MCF 10A (cell line): ENCODE measurements at places on chromosomes 13 and 19.

- DNase-seq, result no peak
Measured at GRCh38 chr19:7912144-7912696, 2.4 kb upstream of the TGFBR3L start.

DNA sequence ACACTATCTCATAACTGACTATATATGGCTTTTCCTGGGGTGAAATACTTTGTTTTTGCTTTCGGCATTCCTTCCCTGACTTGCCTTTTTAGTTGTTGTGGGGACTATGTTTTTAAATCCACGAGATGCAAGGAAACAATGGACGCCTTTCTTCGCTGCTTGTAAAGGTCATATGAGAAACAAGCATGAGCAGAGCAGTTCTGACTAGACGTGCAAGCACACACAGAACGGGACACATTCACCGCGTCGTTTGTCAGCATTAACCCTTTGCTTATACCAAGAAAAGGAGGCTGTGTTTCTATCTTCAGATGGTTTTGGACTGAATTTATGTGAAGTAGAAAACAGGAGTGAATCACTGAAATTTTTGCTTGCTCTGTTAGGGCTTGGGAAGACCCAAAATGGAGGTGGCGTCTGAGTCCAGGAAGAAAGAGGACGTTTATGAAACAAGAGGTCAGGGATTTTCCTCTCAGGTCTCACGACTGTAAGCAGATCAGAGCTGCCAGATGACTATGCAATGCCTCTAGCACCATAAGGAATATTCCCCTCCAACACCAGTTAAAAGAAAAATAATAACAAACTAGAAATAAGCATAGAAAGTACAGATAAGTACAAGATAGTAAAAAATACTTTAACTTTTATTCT, 358.9 kb downstream of the DLEU7 start:
- DNase-seq, result no peak

GRCh38 chr19:48673436-48674100, 751 bp upstream of the NTN5 start:
- no peak for DNase-seq

DNA sequence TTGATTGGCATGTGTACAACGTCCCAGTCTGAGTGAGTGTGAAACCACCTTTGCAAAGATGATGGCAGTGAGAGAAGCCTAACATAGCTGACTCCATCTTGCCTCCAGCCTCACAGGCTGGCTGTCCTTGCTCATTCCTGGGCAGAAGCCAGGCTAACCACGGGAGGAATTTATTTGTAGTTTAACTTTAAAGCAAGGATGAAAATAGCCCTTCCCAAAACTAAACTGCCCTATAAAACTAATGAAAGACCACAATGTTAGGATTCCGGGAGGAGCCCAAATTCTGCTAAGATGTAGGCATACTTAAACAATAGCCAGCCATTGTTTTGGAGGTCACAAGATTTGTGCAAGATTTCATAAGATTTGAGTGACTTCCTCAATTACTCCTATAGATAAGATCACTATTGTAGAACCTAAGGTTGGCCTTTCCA, 96.6 kb upstream of the LSM14A start:
- DNase-seq, result no peak

GRCh38 chr19:23949611-23950010, 34.9 kb downstream of the ZNF726 start:
- no peak for DNase-seq

- DNase-seq, result no peak
Measured at GRCh38 chr13:33079960-33080359, 63.7 kb downstream of the KL start.

- peak; percentile 49 for DNase-seq
Measured at GRCh38 chr13:96898212-96898611, 96.1 kb downstream of the OXGR1 start.

DNA sequence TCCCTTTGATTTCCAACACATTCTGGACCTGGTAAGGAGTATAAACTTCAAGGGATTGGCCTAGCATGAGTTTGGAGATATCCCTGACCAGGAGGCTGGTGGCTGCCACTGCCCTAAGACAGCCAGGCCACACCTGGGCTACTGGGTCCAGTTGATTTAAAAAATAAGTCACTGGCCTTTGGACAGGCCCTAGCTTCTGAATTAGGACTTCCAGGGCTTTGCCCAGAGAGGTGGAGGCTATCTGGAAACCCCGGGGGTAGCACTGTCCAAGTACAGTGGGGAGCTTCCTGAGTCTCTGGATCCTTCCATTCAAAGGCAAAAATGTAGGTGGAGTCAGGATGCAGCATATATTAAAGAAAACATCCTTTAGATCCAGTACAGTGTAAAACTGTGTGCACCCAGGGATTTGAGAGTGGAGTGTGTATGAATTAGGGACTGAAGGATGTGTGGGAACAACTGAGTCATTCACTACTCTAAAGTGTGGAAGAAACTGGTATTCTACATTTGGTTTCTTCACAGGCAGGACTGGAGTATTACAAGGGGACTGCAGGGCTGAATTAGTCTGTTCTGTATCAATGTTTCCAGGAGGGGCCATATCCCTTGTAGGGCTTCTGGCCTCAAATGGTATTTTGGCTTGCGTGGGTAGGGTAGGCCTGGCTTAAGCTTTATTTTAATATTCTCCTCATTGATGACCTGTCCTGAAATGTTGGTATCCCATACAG, 14.8 kb upstream of the FCGBP start:
- no peak for DNase-seq

DNA sequence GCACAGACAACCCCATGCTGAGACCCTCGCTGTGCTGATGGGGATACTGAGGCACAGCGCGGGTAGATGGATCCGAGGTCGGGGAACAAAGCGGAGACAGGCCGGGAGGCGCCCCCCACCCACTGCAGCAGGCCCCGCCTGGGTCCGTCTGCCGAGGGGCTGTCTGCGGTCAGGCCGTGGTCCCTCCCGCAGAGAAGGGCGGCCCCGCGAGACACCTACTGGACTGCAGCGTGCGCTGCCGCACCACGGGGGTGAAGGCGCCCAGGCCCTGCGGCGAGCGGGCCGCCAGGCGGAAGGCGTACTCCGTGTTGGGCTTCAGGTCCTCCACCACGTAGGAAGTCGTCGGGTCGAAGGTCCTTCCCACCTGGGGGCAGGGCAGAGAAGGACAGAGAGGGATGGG, 101.9 kb downstream of the PTPRS start:
- DNase-seq, result no peak

DNA sequence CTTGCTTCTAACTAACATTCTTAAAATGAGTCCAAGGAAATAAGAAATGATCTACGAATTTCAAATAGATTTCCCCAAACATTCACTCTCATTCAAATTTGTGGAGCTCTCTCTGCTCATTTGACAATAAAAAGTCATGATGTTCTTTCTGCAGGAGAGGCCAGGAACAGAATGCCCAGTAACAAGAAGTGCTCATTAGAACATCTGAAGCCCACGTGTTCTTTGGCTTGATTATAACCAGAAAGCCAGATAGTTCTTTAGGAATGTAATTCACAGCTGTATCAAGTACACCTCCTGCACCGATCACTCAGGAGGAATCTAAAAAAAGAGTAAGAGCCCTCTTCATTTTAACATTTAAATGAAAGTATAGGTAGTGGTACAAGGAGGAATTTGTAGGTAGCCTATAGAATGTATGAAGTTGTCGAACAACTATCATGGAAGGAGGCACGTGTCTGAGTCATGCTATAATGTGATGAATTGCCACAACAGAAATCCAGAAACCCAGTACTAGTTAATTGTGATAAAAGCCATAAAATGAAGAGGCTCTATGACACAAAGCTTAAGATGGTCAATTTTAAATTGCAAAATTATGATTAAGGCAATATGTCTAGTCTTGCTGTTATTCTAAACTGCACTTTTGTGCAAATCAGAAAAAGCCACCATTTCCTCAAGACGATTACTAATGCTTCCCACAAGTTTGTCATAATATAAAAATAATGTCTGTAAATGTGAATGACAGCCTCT, 12.8 kb downstream of the MEDAG start:
- no peak for DNase-seq

GRCh38 chr13:99153219-99153618, 47.4 kb upstream of the UBAC2 start:
- peak; percentile 38 for DNase-seq

- no peak for DNase-seq
Measured at GRCh38 chr13:55615081-55615480, 1525.6 kb upstream of the PRR20A start.

- no peak for DNase-seq
Measured at GRCh38 chr13:28046981-28047380, 53.4 kb downstream of the FLT3 start.

DNA sequence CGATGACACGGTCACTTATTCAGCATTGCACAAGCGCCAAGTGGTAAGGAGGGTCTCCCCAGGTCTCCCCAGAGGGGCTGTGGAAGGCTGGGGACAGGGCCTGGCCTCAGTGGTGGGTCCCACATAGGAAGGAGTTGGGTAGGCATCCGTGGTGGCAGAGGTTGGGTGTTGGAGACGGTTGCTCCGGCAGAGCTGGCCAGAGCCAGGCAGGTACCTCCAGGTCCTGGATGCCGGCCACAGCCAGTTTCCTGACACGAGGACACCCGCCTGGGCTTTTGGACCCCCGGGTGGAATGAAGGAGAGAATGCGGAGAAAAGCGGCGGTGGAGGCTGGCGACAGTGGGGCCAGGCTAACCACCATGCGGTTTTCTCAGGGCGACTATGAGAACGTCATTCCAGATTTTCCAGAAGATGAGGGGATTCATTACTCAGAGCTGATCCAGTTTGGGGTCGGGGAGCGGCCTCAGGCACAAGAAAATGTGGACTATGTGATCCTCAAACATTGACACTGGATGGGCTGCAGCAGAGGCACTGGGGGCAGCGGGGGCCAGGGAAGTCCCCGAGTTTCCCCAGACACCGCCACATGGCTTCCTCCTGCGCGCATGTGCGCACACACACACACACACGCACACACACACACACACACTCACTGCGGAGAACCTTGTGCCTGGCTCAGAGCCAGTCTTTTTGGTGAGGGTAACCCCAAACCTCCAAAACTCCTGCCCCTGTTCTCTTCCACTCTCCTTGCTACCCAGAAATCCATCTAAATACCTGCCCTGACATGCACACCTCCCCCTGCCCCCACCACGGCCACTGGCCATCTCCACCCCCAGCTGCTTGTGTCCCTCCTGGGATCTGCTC, 1.3 kb upstream of the FFAR1 start:
- no peak for DNase-seq

DNA sequence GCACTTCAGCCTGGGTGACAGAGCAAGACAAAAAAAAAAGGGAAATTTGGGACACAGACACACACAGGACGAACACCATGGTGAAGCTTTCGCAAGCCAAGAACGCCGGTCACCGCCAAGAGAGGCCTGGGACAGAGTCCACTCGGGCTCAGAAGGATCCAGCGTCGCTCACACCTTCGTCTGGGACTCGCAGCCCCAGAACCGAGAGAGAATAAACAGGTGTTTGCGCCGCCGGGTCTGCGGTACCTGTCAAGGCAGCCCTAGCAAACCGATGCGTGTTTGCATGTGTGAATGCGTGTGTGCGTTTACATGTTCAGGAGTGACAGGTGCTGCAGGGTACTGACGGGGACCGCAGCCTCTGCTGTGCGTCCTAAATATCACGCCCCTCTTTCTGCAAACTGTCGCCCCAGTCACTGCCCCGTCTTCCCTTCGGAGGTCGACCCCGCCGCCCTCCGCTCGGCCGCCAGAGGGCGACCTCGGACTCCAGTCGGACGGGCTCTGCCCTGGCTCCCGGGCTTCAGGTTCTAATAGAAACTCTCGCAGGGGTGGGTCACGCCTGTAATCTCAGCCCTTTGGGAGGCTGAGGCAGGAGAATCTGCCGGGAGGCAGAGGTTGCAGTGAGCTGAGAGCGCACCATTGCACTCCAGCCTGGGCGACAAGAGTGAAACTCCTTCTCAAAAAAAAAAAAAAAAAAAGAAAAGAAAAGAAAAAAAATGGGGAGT, 11.8 kb upstream of the CSNK1G2 start:
- peak; percentile 76 for DNase-seq

DNA sequence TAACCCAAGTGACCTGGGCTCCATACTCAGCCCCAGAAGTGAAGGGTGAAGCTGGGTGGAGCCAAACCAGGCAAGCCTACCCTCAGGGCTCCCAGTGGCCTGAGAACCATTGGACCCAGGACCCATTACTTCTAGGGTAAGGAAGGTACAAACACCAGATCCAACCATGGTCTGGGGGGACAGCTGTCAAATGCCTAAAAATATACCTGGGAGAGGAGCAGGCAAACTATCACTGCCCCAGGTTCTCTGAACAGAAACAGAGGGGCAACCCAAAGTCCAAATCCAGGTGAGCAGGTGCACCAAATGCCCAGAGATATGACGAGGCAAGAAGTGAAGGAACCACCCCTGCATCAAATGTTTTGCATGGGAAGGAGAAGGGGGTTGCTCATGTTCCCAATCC, 6.1 kb upstream of the CEACAM7 start:
- no peak for DNase-seq

DNA sequence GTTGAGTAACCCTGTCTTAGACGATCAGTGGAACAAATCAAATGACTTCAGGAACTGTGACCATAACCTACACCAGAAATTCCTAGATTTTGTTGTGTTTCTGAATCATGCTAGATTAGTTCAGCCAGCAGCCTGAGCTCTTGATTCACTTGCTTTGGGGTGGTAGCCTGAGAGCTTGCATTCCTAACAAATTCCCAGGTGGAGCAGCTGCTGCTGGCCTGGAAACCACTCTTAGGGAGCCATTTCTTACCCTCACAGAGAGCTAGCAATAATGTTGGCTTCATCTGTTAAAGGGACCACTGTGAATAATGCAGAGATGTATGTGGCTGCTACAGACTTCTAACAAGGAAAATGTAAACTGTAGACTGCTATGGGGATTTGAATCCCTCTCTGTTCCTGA, 388.1 kb upstream of the PRR20A start:
- no peak for DNase-seq
